ENCODE measurements at places on chromosomes 2 and 18.
A peak's percentile ranks its signal among the peaks of the same experiment; 100 is the strongest.

GRCh38 chr18:55912919-55913318 lies 324.9 kb upstream of the TCF4 start:
- no peak for DNase-seq

DNA sequence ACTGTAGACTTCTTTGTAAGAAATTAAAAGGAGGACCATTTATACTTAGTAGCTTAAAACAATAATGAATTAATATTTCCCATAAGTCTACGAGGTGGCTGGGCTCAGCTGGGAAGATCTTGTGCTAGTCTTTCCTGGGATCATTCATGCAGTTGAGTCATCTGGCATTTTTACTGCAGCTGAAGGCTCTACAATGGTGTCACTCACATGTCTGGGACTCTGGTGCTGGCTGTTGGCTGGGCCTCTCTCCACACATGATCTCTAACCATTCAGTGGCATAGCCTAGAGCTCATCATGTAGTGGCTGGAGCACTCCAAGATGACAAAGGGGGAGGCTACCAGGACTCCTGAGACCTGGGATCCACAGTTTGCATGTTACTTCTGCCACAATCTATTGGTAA lies 35.5 kb downstream of the CLASP1 start:
- DNase-seq, result peak; percentile 66

GRCh38 chr2:216503159-216503629 lies 4.5 kb downstream of the RPL37A start:
- DNase-seq, result no peak

- no peak for DNase-seq
These were observed 114.7 kb upstream of the RAB6C start for GRCh38 chr2:129864719-129865118.

GRCh38 chr2:8835279-8835678 lies 2.1 kb downstream of the KIDINS220 start:
- DNase-seq, result no peak

DNA sequence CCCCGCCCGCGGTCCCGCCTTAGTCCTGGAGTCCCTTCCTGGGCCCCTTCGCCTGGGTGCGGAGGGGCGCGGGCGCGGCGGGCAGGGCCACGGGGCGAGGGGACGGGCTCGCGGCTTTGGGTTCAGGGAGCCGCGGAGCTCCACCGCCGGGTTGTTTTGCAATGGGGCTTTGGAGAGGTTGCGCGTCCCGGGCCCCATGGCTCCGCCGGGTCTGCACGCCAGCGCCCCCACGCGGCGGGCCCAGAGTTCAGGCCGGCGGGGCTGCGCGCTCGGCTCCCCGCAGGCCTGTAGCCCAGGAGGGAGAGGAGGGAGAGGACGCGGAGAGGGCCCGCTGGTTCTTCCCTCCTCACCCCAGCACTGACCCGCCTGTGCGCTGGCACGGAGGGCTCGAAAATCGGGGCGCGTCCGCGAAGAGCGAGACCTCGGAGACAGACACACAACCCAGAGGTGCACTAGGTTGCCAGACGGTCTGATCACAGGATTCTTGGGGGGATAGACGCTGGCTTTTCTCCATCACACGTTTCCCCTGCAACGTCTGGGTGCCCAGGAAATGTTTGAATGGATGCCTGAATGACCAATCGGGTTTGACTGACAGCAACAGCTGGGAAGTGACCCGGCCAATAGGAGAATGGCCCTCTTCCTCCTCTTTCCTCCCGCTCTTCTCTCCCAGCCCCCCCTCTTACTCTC lies 4.9 kb upstream of the SIX2 start:
- DNase-seq, result no peak

- no peak for DNase-seq
These were observed 5.3 kb upstream of the NCL start for GRCh38 chr2:231469583-231469950.

DNA sequence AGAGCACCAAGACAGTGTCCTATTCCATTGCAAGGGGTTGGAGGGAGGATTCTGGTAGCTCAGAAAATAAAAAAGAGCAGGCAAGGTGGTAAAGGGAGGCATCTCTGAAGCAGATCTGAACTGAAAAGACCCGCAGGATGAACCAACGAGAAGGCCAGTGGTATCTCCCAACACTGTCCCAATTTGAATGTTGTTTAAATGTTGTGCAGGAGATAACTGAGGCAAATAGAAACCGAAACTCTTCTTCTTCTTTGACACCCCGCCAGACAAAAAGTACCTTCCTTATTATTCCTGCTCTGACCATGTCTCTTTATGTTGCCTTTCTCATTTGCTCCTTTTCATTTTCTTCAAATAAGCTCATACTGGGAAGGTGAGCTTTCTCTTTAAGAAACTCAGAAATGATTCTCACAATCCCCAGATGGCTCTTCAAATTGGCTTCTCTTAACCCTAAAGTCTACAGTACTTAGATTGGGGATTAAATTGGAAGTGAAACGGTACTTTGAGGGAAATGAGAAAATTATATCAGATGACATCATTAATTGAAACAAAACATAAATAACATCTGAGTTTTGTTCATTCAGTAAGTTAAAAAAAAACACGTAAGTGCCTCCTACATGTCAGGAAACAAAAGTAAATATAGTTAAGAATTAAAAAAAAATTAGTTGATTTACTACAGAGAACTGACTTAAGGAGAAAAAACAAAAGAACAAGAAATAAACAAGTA lies 143.6 kb downstream of the WDPCP start:
- DNase-seq, result no peak

DNA sequence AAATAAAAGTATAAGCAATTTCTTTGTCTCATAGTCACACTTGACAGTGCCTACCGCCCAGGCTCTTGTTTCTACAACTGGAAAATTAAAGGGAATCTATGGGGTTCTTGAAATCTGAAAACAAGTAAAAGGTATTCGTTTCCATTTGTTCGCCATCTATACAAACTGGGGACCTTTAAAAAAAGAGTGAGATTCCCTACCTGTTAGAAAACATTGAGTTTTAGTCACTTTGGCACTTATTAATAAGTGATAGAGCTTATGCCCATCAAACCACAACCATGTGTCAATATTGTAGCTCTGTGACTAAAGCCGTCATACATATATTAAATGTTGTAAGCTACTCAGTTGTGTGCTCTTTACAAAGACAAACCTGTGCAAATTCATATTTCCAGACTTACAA lies 13.2 kb downstream of the FN1 start:
- no peak for DNase-seq

Data from kidney capillary endothelial cell (primary cell).